ENCODE measurements at places on chromosomes 12 and 14.

GRCh38 chr12:15797818-15798217, 8.6 kb upstream of the EPS8 start:
- DNase-seq, result no peak

DNA sequence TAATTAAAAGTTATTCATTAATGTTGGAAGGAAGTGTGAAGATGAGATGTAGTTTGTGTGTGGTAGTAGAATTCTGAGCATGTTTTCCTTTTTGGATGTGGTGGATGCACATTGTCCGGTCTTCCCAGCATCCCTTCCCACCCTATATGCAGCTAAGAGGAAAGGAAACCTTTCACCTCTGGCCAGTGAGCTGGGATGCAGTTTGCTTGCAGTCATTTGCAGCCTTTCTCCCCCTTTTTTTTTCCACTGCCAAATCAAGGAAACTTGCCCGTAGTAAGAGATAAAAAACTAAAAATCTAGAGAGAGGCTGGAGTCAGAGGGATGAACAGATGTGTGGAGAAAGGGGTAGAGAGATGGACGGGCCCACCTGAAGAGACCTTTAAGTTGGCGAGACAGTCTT, 72.5 kb upstream of the SLC38A2 start:
- no peak for DNase-seq

DNA sequence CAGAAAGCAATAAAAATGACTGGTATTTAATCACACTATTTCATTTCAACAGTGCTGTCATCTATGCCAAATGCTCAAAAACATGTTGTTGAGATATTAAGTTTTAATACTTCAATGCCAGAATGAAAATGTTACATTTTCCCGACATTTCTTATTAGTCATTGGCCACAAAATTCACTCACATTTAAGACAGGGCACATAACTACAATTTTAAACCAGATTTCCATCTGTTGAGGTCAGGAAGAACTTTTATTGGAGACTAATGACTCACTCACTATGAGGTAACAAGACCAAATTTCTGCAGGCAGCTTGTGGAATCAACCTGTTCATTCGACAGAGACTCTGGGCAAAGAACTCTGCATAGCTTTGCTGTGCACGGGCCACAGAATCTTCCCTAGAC, 36.8 kb downstream of the PPTC7 start:
- DNase-seq, result no peak

DNA sequence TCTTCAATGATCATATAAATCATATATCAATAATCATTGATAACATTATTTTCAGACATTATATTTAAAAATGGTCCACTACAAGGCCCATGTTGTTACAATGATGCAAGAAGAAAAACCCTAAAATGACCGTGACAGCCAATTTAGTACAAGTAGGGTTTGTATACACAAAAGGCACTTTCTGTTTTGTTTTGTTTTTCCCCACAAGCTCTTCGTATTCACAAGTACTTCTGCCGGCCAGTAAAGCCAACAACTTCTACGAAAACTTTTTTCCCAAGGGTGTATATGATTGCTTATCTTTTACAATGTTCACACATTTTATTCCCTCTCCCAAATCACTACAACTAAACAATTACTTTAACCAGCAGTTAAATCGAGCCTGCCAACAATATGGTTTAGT, 9.6 kb downstream of the PTPRB start:
- DNase-seq, result no peak

DNA sequence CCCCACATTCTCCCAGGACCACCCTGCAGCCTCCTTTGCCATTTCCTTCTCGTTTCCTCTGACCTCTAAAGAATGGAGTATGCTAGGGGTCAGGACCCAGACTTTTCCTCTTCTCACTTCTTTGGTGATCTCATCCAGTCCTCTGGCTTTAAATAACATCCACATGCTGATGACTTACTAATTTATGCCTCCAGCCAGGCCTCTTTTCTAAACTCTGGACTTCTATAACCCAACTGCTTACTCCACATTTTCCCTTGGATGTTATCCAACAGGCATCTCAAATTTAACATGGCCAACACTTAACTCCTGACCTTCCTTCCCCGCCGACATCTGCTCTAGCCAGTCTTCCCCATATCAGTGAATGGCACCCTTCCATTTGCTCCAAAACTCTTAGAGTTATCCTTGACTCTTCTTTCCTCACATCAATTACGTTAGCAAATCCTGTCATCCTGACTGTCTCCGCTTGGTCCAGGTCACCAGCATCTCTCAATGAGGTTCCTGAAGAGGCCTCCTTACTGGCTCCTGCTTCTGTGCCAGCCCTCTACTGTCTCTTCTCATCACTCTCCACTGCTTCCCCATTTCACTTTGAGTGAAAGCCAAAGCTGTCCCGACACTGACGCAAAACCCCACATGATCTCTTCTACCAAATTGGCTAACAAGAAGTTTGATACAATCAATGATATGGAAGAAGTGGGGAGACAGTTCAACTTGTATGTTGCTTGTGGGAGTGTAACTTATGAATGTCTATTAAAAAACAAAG, 42.7 kb downstream of the TMBIM6 start:
- no peak for DNase-seq

GRCh38 chr14:75282170-75282554, 3.5 kb downstream of the FOS start:
- no peak for DNase-seq

GRCh38 chr14:96532632-96533031, 30.4 kb downstream of the PAPOLA start:
- DNase-seq, result no peak

DNA sequence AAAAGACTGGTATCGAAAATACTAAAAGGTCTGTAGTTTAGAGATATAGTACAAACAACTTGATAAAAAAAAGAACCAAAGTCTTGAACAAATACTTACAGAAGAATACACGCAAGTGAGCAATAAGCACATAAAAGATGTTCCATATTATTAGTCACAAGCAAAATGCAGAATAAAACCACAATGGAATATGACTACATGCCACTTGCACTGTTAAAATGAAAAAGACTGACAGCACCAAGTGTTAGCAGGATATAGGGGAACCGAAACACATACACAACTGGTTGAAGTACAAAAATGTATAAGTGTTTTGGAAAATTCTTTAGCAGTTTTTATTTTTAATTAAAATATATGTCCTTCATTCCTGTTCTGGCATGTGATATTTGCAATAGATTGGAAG, 3.6 kb downstream of the CLEC2A start:
- no peak for DNase-seq

GRCh38 chr14:57420033-57420432, 29.6 kb downstream of the NAA30 start:
- no peak for DNase-seq

- DNase-seq, result no peak
Measured at GRCh38 chr12:95116341-95116740, 42.9 kb upstream of the NR2C1 start.

- DNase-seq, result no peak
Measured at GRCh38 chr12:4261655-4262054, 11.9 kb upstream of the CCND2 start.

DNA sequence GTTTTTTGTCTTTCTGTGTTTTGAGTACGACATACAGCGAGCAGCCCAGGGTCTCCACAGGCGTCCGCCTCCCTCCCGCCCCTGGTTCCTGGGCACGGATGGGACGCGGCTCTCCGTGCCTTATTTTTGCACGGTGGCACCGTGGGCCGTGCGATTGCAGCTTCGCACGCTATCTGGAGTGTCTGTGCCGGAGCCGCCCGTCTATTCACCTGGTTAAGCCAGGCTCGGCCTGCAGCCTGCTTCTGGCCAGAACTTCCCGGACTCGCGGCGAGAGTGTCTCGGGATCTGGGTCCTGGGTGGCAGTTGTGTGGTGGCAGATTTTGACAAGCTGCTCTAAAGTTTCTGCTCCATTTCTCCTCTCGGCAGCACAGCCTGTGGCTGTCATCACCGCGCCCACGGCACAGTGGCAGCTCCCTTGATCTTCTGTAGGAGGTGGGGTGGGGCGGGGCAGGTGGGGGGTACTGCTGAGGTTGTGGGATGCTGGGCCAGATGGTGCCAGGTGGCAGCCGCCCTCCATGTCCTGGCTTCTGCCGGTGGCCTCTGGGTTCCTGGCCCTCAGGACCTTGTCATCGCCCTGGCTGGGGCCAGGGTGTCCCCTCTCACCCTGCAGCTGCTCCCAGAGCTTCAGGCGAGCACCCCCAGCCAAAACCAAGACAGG, 2.9 kb downstream of the MMP17 start:
- no peak for DNase-seq

DNA sequence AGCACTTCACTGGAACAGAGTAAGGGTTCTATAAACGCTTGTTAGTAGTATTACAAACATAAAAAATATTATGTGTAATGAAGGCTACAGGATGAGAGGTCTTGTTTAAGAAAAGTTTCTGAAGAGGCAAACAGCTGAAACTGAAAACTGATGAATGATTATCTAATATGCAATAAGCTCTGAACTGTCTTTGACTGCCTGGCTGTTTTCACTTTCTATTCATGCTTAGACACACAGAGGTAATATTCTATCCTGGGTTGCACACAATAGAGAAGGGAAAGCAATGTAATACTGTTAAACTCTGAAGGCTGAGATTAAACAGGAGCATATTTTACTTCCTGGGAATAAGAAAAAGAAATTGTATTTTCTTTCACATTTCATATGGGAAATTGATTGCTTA, 251.3 kb downstream of the ALX1 start:
- DNase-seq, result no peak

DNA sequence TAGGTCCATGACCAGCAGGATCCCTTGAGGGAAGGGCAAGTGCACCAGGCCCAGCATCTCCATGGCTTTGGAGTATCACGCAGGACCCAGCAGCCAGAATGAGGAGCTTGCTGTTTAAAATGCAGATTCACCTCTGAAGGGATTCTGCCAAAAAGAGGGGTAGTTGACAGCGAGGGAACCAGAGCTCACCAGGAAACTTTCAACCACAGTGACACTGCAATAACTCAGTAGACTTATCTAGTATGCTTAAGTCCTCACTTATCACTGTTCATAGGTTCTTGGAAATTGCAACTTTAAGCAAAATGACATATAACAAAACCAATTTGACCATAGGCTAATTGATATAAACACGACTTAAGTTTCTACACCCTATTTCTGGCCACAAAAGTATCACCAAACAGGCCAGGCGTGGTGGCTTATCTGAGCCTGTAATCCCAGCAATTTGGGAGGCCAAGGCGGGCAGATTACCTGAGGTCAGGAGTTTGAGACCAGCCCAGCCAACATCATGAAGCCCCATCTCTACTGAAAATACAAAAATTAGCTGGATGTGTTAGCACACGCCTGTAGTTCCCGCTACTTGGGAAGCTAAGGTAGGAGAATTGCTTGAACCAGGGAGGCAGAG, 21.4 kb upstream of the CKAP4 start:
- DNase-seq, result no peak

- no peak for DNase-seq
Measured at GRCh38 chr12:68400226-68400829, 68.2 kb upstream of the MDM1 start.

- DNase-seq, result no peak
Measured at GRCh38 chr12:114852976-114853529, 169.1 kb upstream of the TBX3 start.

DNA sequence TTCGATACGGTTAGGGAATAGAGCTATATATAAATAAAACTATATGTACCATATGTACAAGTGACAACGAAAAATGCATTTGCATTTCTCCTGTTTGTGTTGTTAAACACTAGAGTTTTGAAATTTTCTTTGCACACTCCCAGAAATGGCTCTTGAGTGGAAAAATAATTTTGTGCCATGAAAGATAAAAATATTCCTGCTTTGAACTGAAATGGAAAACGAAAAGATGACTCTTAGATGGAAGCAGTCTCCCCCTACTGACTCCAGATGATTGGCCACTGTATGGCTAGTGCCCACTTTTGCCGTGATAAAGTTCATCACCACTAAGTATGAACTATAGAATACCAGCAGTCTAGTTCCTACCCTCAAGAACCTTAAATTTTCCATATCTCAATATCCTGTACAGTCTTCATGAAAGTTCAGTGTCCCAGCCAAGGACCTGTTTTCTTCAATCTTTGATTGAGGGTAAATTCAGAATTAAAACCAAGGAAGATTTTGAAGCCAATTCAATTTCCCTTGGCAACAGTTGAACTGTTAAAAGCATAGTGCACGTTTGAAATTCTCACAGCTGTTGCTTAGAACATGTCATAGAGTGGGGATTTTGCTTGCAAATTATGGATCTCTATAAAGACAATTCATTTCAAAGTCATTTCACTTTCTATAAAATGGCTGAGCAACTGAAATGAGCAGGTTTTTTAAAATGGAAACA, 1.6 kb upstream of the PPP2R5E start:
- no peak for DNase-seq

DNA sequence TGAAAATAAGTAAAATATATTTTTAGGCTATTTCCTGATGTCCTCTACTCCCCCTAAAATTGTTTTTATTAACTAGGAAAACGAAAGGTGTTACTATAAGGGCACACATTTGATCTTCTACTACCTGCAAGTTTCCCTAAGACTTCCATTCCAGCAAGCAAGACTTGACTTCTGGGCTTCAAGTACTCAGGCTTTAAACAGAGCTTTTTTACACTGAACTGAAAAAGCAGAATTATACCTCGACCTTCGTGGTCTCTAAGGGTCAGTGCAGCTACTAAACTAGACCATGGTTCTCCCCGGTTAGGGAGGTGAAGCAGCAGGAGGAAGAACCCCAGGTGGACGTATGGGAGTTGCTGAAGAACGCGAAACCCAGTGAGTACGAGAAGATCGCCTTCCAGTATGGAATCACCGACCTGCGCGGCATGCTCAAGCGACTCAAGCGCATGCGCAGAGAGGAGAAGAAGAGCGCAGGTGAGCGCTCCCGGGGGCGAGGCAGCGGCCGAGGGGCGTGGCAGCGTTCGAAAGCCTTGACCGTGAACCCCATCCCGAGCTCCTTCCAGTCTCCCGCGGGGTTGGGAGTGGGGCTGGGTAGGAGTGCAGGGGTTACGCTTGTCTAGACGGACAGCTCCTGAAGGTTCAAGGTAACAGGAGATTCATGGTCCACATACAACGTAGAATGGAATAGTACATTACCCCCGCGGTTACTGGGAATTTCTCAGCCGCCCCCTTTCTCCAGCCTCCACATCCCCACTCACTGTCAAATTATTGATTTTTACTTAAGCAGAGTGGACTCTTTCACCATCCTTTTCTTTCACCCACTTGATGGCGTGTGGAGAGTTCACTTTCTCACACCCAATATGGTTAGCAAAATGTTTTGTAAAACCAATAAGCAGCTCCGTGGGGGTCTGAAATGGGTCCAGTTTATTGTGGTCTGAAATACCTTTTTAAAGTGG, 47.6 kb downstream of the MYBPC1 start:
- DNase-seq, result no peak

DNA sequence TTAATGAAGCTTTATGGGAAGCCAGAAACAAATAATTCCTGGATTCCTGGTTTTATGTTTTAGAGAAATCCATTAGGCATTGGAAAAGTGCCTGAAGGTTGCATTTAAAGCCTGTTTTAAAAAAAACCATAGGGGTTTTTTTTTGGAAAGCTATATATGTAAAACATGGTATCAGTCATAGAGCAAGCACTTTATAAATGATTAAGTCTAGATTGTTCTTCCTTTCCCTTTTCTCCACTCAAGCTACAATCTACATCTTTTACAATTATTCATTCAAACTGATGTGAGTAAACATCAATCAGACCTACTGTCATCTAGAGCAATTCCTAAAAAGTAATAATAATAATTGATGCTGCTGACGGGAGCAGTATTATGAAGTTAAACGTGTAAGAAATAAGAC, 500.7 kb downstream of the TMEM117 start:
- no peak for DNase-seq

GRCh38 chr12:30730011-30730410, 24.7 kb downstream of the CAPRIN2 start:
- no peak for DNase-seq
